ENCODE measurements at places on chromosomes 6 and 20. TPM values are rescaled to one million over a fixed set of nuclear protein-coding genes. Genes with fewer than 3 reads are reported as not detected.

Gene MARCKS
- 92.7 TPM for total RNA-seq

Gene HLA-DQA2
- not detected for total RNA-seq

Gene PTK6
- total RNA-seq, result 0.30 TPM

Gene C20orf204
- 1.6 TPM for total RNA-seq

Gene SPTLC3
- total RNA-seq, result under 0.01 TPM

Gene ZSCAN9
- total RNA-seq, result 20.4 TPM

Gene HLA-E
- 45.8 TPM for total RNA-seq

Gene MAS1
- under 0.01 TPM for total RNA-seq

Gene OR2J1
- total RNA-seq, result not detected

Gene PAK5
- total RNA-seq, result 0.22 TPM

Gene PDCD2
- total RNA-seq, result 93.7 TPM

Gene SLC17A3
- not detected for total RNA-seq

Gene KCNK16
- not detected for total RNA-seq

Gene ULBP3
- 1.9 TPM for total RNA-seq

Gene CLVS2
- total RNA-seq, result 0.94 TPM

Gene FILIP1
- 1.4 TPM for total RNA-seq

Gene LST1
- total RNA-seq, result not detected

Gene ZNF165
- 3.5 TPM for total RNA-seq

Gene GPR6
- total RNA-seq, result 0.63 TPM

Gene NT5E
- total RNA-seq, result 0.94 TPM

Gene TMC2
- not detected for total RNA-seq

Gene WFDC9
- total RNA-seq, result not detected

Gene BAK1
- total RNA-seq, result 50.5 TPM

Gene SDC4
- total RNA-seq, result 47.3 TPM

Gene NR2E1
- total RNA-seq, result not detected

Gene MUCL3
- total RNA-seq, result not detected

Gene BPIFA1
- not detected for total RNA-seq

Gene PLN
- not detected for total RNA-seq

Gene MLIP
- not detected for total RNA-seq

Gene THBS2
- total RNA-seq, result 13.3 TPM

Gene DNMT3B
- 496 TPM for total RNA-seq

Gene PIGT
- total RNA-seq, result 67.9 TPM

Gene PRSS35
- 1.6 TPM for total RNA-seq

Gene LY6G5B
- 2.9 TPM for total RNA-seq

Gene ANKEF1
- 5.2 TPM for total RNA-seq

Gene HLA-DQB2
- not detected for total RNA-seq

Gene COL10A1
- not detected for total RNA-seq

Gene PPP1R14C
- total RNA-seq, result 0.10 TPM

Gene PCED1A
- total RNA-seq, result 23.6 TPM

Gene ZKSCAN8
- total RNA-seq, result 13.4 TPM

Gene IL17F
- total RNA-seq, result not detected

Gene SIRPA
- 6.7 TPM for total RNA-seq

Gene KIF25
- total RNA-seq, result 0.15 TPM

Gene SSTR4
- total RNA-seq, result not detected

Gene WFDC5
- total RNA-seq, result not detected

Gene RBPJL
- total RNA-seq, result not detected

Gene RFX6
- total RNA-seq, result not detected

Gene RAET1L
- total RNA-seq, result not detected

Gene C20orf96
- total RNA-seq, result 2.1 TPM

Gene ADTRP
- total RNA-seq, result not detected

Gene FAM83C
- not detected for total RNA-seq

Gene TFAP2D
- total RNA-seq, result not detected

Gene DEFB124
- not detected for total RNA-seq

Data from H7 (cell line).